ENCODE measurements at places on chromosomes 7 and 10.

DNA sequence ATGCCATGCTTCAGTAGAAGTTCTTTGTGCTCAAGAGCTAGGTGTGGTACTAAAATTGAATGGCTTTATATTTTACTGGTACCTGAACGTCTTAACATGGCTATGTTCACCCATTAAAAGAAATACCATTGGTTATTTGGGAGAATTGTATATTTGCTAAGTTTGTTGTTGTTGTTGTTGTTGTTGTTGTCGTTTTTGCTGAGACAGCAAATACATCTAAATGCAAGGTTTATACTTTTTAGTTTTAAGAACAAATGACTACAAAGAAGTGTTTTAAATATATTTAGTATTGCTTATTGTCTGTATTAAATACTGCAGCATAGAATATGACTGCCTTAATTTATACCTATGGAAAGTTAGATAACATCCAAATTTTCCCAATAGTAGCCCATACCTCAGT is 66.9 kb downstream of the HECW1 start:
- no peaks in the 10 kb centered on the region for H3K36me3 ChIP-seq
- H3K4me1 ChIP-seq = no peaks in the 10 kb centered on the region
- no peak overlapping the region for H3K27ac ChIP-seq
- no peaks in the 10 kb centered on the region for H3K27me3 ChIP-seq

- H3K27me3 ChIP-seq = no peaks in the 10 kb centered on the region
- no peaks in the 10 kb centered on the region for H3K4me1 ChIP-seq
- no peaks in the 10 kb centered on the region for H3K36me3 ChIP-seq
- no peak overlapping the region for H3K4me3 ChIP-seq
These were observed 124.8 kb downstream of the LHFPL3 start for GRCh38 chr7:104453190-104453589.

- H3K36me3 ChIP-seq = peaks cover 15% of the 10 kb centered on the region
- peaks cover 19% of the 10 kb centered on the region for H3K4me1 ChIP-seq
- no peak for DNase-seq
- H3K27ac ChIP-seq = peak overlapping the region; percentile 76
- H3K4me3 ChIP-seq = peak overlapping the region; percentile 90
These were observed 457 bp downstream of the NSUN5 start for GRCh38 chr7:73308074-73308664.

- H3K4me1 ChIP-seq = peaks cover 72% of the 10 kb centered on the region
- no peak overlapping the region for H3K27ac ChIP-seq
- H3K36me3 ChIP-seq = no peaks in the 10 kb centered on the region
- no peak for DNase-seq
- no peaks in the 10 kb centered on the region for H3K27me3 ChIP-seq
These were observed 43.4 kb downstream of the GLI3 start for GRCh38 chr7:42193471-42194129.

DNA sequence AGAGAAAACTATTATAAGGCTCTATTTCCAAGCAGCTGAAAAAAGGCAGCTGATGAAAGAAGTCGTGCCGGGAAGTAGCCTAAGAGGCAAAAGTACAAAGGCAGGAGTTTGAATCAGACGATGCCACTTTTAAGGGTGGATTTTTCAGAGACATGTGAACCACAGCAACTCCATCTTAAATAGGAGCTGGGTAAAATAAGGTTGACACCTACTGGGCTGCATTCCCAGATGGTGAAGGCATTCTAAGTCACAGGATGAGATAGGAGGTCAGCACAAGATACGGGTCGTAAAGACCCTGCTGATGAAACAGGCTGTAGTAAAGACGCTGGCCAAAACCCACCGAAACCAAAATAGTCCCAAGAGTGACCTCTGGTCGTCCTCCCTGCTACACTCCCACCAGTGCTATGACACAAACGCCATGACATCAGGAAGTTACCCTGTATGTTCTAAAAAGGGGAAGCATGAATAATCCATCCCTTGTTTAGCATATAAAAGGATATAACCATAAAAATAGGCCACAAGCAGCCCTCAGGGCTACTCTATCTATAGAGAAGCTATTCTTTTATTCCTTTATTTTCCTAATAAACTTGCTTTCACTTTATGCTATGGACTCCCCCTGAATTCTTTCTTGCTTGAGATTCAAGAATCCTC is 45.5 kb upstream of the PRSS1 start:
- no peak for DNase-seq
- H3K4me3 ChIP-seq = no peak overlapping the region
- H3K27me3 ChIP-seq = no peaks in the 10 kb centered on the region

GRCh38 chr10:114024876-114025610 is 18.6 kb upstream of the ADRB1 start:
- no peak overlapping the region for H3K27ac ChIP-seq
- H3K4me3 ChIP-seq = no peak overlapping the region
- DNase-seq = no peak
- no peaks in the 10 kb centered on the region for H3K36me3 ChIP-seq
- H3K27me3 ChIP-seq = no peaks in the 10 kb centered on the region
- H3K4me1 ChIP-seq = peaks cover 25% of the 10 kb centered on the region

Measured in vagina (tissue), 2 donors.